ENCODE measurements at places on chromosomes 3 and 15.

GRCh38 chr3:46017720-46018119 is 9.6 kb downstream of the XCR1 start:
- DNase-seq, result no peak

DNA sequence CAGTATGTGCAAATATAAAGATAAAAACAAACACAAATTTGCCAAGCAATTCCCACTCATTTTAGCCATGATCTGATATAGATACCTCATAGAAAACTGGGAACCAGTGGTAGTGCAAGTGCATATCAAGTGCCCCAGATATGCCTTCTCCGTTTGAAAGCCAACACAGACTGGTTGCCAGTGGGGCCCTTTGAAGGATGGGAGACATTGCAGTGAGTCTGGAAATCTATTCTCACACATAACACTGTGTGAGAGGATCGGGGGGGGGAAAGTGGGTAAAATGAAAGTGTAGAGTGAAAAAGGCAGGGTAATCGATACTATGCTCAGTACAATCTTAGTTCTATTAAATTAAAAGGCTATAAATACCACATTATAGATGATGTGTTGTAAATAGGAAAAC is 83.0 kb downstream of the CBLB start:
- no peak for DNase-seq

- no peak for DNase-seq
Observed at GRCh38 chr3:116111765-116112164, 333.5 kb downstream of the LSAMP start.

DNA sequence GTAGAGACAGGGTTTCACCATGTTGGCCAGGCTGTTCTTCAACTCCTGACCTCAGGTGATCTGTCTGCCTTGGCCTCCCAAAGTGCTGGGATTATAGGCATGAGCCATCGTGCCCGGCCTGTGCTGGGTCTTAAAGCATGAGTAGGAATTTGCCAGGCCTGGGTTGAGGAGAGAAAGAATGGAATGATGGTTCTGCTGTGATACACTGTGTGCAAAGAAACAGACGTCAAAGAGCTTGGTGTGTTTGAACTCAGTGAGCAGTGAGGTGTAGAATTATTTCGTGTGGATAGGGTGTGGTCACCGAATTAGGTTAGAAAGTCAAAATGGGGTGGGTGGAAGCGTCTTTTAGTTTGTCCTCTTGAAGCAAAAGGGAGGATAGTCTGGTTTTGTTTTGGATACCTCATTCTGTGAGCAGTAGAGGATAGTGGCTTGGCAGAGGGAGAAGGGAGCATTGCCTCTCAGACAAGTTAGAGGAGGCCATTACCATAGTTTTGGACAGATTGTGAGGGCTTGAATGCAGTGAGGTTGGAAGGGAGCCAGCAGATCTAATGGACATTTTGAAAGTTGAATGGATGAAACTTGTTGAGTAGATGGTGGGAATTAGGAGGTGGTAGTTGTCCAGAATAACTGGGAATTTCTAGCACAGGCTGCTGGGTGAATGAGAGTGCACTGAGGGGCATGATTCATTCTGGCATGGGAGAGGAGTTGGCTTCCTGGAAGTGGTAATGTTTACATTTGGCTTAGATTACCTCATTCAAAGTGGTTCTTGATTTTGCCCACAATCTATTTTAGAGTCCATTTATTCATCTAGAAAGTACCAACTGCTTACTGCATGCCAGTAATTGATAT is 27.2 kb downstream of the AKAP13 start:
- no peak for DNase-seq

- no peak for DNase-seq
Observed at GRCh38 chr3:38235466-38235865, 30.1 kb upstream of the SLC22A13 start.

DNA sequence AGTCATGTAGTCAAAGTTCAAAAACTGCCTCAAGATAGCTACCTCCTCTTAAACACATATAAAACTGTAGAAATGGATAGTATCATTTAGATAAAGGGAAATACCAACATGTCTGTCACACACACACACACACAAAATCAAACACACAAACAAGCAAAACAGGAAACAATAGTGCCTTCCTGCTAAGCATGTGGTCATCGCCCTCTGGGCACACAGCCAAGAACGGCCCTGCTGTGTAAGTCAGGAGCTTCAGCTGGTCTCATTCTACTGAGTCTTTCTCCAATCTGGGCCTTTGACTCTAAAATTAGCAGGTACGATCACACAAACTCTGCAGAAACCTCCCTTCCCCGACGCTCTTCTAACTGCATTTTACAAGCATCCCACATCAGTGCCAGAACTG is 272.2 kb upstream of the CHRNA7 start:
- no peak for DNase-seq

DNA sequence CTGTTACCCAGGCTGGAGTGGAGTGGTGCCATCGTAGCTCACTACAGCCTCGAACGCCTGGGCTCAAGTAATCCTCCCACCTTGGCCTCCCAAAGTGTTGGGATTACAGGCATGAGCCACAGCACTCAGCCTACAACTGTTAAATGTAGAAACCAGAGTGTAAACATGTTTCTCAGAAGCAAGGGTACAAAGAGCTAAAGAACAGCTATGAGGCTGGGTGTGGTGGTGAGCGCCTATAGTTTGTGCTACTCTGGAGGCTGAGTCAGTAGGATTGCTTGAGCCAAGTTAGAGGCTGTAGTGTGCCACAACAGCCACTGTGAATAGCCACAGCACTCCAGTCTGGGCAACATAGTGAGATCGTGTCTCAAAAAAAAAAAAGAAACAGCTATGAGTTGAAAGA is 4.8 kb upstream of the MINDY2 start:
- DNase-seq, result no peak

GRCh38 chr3:33355611-33356010 is 78.4 kb downstream of the FBXL2 start:
- no peak for DNase-seq

GRCh38 chr3:138417559-138417982 is 16.8 kb upstream of the ESYT3 start:
- DNase-seq, result peak; percentile 27

Data from activated T-helper 1 cell treated with Interleukin-2 at 50 U/mL for 16 hours (primary cell).